ENCODE measurements at places on chromosomes 4 and X. TPM values are rescaled to one million over a fixed set of nuclear protein-coding genes. Genes with fewer than 3 reads are reported as not detected.
A peak's percentile ranks its signal among the peaks of the same experiment; 100 is the strongest.

- no peak for DNase-seq
Measured at GRCh38 chrX:6307156-6307555, 78.5 kb upstream of the NLGN4X start.

GRCh38 chrX:11750046-11750445 is 8.0 kb upstream of the MSL3 start:
- no peak for DNase-seq

Gene C4orf36
- total RNA-seq: 1.2 TPM

Gene ZGRF1
- 5.4 TPM for total RNA-seq

Gene PIM2
- total RNA-seq: 8.1 TPM

DNA sequence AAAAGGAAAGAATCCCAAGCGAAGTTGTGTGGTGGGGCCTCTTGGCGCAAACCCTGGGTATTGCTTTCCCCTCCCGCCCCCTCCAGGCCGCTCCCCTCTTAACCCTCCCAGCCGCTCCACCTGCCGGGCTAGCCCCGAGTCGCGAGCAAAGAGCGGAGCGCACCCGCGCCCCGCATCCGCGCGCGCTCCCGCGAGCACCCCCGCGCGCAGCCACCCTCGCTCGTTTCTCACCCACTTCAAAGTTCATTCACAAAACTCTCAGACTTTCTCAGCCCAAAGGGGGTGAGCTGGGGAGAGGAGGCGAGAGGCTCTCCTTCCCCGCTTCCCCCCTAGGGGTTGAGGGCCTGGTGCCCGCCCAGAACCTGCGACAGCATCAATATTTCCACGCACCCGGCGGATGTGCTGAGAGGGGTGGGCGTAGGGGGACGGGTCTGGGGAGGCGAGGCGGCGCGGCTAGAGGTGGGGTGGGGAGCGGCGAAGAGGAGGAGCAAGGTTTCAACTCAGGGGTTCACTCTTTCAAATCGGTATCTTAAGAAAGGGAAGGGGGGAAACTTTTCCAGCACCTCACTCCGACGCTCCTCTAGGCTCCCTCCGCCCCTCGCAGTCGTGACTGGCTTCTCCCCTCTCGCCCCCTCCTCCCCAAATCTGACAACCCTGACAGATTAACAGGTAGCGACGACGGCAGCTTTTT is 1.8 kb downstream of the MAML3 start:
- peak; percentile 88 for DNase-seq

Data from aorta (tissue), 5 donors.